ENCODE measurements at places on chromosomes 16 and 17.

DNA sequence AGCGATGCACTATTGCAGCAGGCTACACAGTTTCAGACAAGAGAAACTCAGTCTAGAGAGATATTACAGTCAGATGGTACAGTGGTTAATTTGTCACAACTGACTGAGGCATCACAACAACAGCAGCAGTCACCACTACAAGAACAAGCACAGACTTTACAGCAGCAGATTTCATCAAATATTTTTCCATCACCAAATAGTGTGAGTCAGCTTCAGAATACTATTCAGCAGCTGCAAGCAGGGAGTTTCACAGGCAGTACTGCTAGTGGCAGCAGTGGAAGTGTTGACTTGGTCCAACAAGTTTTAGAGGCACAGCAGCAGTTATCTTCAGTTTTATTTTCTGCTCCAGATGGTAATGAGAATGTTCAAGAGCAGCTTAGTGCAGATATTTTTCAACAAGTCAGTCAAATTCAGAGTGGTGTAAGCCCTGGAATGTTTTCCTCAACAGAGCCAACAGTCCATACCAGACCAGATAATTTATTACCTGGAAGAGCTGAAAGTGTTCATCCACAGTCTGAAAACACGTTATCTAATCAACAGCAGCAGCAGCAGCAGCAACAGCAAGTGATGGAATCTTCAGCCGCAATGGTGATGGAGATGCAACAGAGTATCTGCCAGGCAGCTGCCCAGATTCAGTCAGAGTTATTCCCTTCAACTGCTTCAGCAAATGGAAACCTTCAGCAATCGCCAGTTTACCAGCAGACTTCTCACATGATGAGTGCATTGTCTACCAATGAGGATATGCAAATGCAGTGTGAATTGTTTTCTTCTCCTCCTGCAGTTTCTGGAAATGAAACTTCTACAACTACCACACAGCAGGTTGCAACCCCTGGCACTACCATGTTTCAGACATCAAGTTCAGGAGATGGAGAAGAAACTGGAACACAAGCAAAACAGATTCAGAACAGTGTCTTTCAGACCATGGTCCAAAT lies 34.1 kb downstream of the NQO1 start:
- H3K36me3 ChIP-seq, result peaks cover 84% of the 10 kb centered on the region
- peaks cover 14% of the 10 kb centered on the region for H3K4me1 ChIP-seq
- no peaks in the 10 kb centered on the region for H3K27me3 ChIP-seq
- no peak overlapping the region for H3K4me3 ChIP-seq

GRCh38 chr17:63040816-63041215 lies 74.8 kb downstream of the TANC2 start:
- H3K4me3 ChIP-seq, result no peak overlapping the region
- H3K27ac ChIP-seq, result no peak overlapping the region
- no peak for DNase-seq
- H3K4me1 ChIP-seq, result peaks cover 14% of the 10 kb centered on the region

- H3K4me1 ChIP-seq, result no peaks in the 10 kb centered on the region
- no peak for DNase-seq
- no peak overlapping the region for H3K27ac ChIP-seq
These were observed 9.9 kb downstream of the COL1A1 start for GRCh38 chr17:50191359-50192143.

DNA sequence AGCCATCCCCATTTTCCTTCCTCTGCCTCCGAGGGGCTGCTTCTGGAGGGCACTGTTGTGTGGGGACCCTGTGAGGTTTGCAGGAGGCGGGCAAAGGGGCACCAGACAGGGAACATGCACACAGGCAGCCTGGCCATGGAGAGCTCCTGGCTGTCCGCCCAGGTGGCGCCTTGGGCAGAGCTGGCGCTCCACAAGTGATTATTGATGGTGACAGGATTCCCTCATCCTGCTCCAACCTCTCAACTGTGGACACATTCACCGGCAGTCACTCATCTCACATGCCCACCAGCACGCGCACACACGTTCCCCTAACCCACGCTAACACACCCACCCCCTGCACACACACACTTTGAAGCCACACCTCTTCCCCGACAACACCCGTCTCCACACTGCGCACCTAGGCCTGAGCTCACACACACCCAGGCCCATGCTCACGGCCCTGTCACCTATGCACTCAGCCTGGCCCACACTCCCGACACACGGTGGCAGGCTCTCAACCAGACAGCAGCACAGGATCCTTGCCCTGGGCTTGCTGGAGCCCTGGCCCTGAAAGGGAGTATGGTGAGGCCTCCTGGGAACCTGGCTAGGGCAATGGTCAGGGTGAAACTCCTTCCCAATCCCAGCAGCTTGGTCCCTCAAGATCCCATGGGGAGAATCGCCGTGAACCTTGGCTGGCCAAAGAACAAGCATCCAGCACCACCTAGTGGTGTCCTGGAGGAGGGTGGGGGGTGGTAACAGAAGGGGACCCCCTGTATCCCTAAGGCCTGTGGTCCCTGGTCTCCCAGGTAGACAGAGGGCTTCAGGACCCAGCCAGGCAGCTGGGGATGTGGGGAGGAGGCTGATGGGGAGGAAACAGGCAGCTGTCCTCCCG lies 3.6 kb downstream of the PNMT start:
- H3K36me3 ChIP-seq, result no peaks in the 10 kb centered on the region
- no peak overlapping the region for H3K4me3 ChIP-seq
- peaks cover 30% of the 10 kb centered on the region for H3K27me3 ChIP-seq
- no peak for DNase-seq

DNA sequence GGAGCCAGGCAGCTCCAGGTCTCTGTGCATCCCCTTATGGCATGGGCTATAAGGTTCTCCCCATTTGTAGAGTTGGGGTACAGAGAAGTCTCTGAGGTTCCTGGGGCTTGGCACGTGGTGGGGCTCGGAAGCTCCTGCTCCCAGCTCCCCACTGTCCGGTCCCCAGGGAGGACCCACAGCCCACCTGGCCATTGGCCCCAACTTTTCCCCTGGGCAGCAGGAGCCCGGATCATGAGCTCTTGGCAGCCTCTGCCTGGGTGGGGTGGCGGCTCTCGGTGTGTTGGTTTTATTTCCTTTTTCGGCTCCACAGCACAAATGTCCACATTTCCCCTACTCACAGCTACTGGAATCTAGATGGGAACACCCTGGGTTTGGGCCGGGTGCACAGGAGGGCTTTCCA lies 30.5 kb downstream of the GSE1 start:
- peaks cover 9% of the 10 kb centered on the region for H3K4me1 ChIP-seq
- H3K27ac ChIP-seq, result no peak overlapping the region
- H3K27me3 ChIP-seq, result no peaks in the 10 kb centered on the region
- H3K36me3 ChIP-seq, result no peaks in the 10 kb centered on the region
- H3K4me3 ChIP-seq, result no peak overlapping the region

- H3K4me1 ChIP-seq, result no peaks in the 10 kb centered on the region
- H3K27me3 ChIP-seq, result no peaks in the 10 kb centered on the region
These were observed 139.3 kb downstream of the CDH11 start for GRCh38 chr16:64982581-64982980.

DNA sequence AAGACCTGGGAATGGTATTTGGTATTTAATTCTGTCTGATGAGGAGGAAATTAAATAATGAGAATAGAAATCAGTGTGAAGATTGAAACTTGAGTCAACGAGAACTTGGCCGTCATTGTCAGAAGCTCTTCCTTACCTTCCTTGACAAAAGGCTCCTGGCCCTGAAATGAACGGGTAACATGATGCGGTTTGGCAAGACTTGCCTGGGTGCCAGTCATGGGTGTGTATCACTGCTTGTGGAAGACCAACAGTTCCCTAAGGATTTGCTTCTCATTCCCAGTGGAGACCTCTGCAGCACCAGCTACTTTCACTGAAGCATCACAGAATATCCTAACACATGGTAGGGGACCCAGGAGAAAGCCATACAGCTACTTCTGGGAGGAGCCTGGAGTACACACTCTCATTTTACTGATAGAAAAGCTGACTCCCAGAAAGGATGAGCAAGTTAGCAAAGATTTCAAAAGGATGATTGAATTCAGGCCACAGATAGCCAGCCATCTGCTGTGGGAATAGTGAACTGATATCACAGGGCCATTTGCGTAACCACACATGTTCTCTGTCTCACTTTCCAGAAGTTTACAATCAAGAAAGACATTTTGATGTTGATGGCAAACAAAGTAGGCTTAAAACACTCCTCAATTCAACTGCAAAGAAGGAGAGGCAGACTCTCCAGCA lies 258.1 kb upstream of the SALL1 start:
- no peak for DNase-seq
- no peak overlapping the region for H3K27ac ChIP-seq
- H3K27me3 ChIP-seq, result no peaks in the 10 kb centered on the region
- no peaks in the 10 kb centered on the region for H3K36me3 ChIP-seq

GRCh38 chr17:28720247-28720996 lies 637 bp downstream of the RPL23A start:
- H3K27me3 ChIP-seq, result peaks cover 23% of the 10 kb centered on the region
- peaks cover 48% of the 10 kb centered on the region for H3K4me1 ChIP-seq
- peak overlapping the region; percentile 100 for H3K27ac ChIP-seq
- H3K36me3 ChIP-seq, result peaks cover 60% of the 10 kb centered on the region

GRCh38 chr16:67674851-67675578 lies 8.4 kb downstream of the C16orf86 start:
- no peak for DNase-seq
- H3K36me3 ChIP-seq, result peaks cover 23% of the 10 kb centered on the region
- H3K4me3 ChIP-seq, result no peak overlapping the region
- H3K27ac ChIP-seq, result peak overlapping the region; percentile 60

GRCh38 chr16:63774302-63774701 lies 1347.6 kb downstream of the CDH11 start:
- no peaks in the 10 kb centered on the region for H3K4me1 ChIP-seq
- no peaks in the 10 kb centered on the region for H3K36me3 ChIP-seq
- DNase-seq, result no peak
- H3K4me3 ChIP-seq, result no peak overlapping the region

DNA sequence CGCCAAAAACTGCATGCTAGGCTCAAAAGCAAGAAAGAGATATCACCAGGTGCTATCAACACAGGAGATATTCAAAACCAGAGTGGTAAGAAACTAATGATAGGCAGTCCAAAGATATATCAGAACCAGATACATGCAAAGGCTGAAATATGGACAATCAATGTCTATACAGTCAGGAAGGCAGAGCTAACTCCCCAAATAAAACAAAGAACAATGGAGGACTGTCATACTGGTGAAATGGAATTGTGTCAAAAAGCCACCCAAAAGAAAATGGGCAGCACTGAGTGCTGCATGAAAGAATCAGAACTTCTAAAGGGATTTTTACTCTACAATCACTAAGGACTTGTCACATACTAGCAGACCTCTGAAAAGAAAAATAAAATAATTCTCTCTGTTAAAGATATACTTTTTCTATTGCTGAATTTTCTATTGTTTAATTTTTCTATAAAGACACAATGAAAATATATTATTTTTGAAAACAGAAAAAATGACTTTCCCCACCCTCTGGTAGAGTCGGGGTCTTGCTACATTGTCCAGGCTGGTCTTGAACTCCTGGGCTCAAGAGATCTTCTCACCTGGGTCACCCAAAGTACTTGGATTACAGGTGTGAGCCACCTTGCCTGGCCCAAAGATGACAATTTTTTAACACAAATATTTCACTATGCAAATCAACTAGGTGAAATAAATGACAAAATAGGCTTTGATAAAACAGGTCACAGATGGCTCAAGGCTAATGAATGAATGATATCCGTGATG lies 98.2 kb downstream of the USP32 start:
- H3K36me3 ChIP-seq, result peaks cover 39% of the 10 kb centered on the region
- no peak for DNase-seq
- H3K4me3 ChIP-seq, result no peak overlapping the region
- H3K27me3 ChIP-seq, result no peaks in the 10 kb centered on the region
- no peaks in the 10 kb centered on the region for H3K4me1 ChIP-seq

DNA sequence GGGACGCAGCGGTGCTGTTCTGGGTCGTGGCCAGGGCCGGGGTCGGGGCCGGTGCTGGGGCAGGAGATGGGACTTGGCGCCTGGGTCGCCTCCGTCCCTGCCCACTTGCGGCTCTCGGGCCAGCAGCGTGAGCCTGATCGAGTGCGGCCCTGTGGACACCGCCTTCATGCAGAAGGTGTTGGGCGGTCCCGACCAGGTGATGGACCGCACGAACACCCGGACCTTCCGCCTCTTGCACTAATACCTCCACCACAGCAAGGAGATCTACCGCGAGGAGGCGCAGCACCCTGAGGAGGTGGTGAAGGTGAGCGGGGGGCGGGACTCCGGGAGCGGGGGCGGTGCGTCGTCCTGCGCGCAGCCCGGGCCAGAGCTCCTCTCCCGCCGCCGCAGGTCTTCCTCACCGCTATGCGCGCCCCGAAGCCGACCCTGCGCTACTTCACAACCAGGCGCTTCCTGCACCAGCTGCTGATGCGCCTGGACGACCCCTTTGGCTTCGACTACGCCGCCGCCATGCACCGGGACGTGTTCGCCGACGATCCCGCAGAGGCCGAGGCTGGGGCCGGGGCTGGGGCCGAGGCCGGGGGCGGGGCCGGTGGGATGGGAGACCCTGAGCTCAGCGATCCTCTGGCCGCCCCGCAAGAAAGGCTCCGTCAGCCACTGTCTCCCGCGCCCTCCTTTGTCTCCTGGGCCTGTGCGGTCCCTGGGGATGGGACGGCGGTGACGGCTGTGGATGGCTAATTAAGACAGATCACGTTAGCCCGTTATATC lies 4.5 kb upstream of the HSD17B1 start:
- peak; percentile 85 for DNase-seq
- H3K4me3 ChIP-seq, result peak overlapping the region; percentile 49
- H3K36me3 ChIP-seq, result peaks cover 19% of the 10 kb centered on the region

DNA sequence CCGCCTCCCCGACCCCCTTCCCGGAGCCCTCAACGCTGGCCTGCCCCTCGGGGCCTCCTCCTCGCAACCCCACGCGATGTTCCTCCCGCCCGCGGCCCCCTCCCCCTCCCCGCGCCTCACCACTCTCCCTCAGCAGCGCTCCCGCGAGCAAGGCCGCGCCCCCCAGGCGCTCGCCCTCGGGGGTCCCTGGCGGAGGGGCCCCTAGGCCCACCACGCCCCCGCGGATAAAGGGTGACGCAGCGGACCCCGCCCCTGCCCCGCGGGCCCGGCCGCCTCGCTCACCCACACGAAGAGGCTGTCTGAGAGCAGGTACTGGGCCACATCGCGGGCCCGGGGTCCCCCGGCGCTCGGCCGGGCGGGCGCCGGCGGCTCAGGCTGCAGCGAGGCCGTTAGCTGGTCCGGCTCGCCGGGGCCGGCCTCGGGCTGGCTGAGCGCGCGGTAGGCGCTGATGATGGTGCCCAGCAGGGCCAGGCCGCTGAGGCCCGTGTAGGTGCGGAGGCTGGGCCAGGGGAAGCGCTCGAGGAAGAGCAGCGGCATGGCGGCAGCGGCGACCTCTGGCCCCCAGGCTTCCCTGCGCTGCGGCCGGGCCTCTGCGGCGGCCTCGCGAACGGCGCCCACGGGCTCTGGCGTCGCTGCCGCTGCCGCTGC lies 430 bp downstream of the AMFR start:
- peaks cover 16% of the 10 kb centered on the region for H3K36me3 ChIP-seq
- H3K4me3 ChIP-seq, result peak overlapping the region; percentile 94
- H3K27ac ChIP-seq, result peak overlapping the region; percentile 90

- H3K27ac ChIP-seq, result no peak overlapping the region
- H3K27me3 ChIP-seq, result peaks cover 2% of the 10 kb centered on the region
- H3K4me3 ChIP-seq, result no peak overlapping the region
- no peaks in the 10 kb centered on the region for H3K36me3 ChIP-seq
- H3K4me1 ChIP-seq, result no peaks in the 10 kb centered on the region
- no peak for DNase-seq
These were observed 28.0 kb upstream of the CDH13 start for GRCh38 chr16:82598771-82599170.

Data from activated T-cell treated with anti-CD3 and anti-CD28 coated beads, Interleukin-2, amount 50 U/mL, for 24 hours (primary cell).